Stimulated activated CD4-positive, alpha-beta T cell treated with anti-CD3 and anti-CD28 coated beads, Interleukin-12 subunit alpha, Interleukin-12 subunit beta, amount 100 ng/mL, for 24 hours (primary cell): ENCODE measurements at places on chromosomes 7 and 10.

- DNase-seq, result no peak
Measured at GRCh38 chr7:128287556-128287955, 46.5 kb downstream of the LEP start.

GRCh38 chr7:130430115-130430514, 10.7 kb downstream of the CEP41 start:
- no peak for DNase-seq

DNA sequence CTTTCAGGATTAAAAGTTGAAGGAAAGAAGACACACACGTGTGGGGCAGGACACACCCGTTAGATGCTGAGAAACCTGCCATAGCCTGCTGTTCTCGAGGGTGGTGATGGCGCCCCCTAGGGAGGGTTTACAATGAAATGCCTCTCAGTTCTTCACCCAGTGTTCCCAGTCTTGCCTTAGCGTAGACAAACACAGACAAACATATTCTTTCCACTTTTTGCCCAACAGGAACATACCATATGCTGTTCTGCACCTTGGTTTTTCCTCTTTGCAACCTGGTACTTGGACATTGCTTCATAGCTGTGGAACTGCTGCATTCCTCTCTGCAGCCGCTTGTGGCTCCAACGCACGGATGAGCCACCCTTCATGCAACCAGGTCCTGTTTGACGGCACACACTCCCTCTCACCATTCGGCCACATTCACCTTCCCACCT, 23.3 kb upstream of the HSPA12A start:
- no peak for DNase-seq

- no peak for DNase-seq
Measured at GRCh38 chr7:50608196-50608906, 43.1 kb upstream of the DDC start.

- DNase-seq, result no peak
Measured at GRCh38 chr7:133584956-133585668, 332.2 kb downstream of the EXOC4 start.

- no peak for DNase-seq
Measured at GRCh38 chr10:130230036-130230435, 93.8 kb downstream of the GLRX3 start.

GRCh38 chr7:1939434-1940401, 269.6 kb downstream of the ELFN1 start:
- no peak for DNase-seq

DNA sequence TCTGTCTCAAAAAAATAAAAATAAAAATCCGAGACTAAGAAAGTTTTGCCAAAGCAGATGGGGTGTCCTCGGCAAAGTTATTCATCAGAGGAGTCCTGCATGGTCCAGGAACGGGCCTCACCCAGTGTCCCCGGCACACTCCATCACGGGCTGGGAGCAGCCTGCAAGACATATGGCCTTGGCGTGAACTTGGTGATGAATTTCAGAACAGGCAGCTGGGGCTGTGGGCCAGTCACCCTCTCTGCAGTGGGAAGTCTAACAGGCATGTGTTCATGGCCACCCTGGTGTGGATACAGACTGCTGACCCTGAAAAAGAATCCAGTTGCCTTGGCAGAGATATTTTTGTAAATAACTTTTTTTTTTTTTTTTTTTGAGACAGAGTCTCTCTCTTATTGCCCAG, 34.7 kb downstream of the NPTX2 start:
- no peak for DNase-seq

DNA sequence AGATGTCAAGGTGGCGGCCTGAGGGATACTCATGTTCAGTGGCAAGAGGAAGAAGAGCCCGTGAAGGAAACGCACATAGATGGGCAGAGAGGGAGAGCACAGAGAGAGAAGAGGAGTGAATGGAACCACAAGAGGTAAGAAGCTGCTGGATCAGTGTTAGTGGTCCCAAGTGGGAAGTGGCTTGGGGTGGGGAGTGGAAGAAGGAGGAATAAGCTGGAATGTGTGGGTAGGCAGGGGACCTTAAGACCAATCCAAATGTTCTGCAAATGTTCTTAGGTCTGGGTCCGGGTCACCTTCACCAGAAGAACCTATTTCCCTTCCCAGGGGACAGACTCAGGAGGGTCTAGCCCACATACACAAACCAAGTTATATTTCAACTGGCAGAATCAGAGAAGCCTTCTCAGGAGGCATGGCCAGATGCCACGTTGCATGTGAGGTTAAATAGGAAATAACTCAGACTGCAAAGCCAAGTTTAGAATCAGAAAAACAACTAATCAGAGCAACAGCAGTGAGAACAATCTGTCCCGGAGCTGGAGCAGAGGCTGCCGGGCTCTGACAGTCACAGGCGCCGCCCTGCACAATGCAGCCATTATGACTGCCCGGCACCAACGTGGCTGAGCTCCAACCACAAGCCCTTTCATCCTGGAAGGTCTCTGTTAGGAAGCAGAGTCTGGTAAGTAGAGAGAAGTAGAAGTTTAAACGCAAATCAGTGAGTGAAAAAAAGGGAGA, 78.6 kb upstream of the ARMC3 start:
- DNase-seq, result no peak

DNA sequence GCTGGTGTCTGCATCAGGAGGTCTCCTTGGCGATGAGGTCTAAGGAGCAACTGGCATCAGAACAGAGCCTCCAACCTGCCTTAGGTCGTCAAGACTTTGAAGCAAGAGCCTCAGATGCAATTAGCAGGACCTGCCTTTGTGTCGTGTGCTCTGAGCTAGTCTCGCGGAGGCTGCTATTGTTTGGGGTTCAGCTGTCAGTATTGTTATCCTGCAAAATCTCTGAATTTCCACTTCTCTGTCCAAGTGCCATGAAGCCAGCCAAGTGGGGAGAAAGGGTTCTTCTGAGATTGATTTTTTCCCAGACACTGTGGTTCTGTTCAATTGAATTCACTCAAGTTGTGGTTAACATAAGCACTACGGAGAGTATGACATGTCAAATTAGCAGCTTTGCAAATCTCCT, 78.7 kb downstream of the ADARB2 start:
- DNase-seq, result no peak

GRCh38 chr10:60155943-60156683, 233.6 kb downstream of the ANK3 start:
- DNase-seq, result no peak

- DNase-seq, result no peak
Measured at GRCh38 chr10:71381611-71382010, 15.1 kb upstream of the CDH23 start.

DNA sequence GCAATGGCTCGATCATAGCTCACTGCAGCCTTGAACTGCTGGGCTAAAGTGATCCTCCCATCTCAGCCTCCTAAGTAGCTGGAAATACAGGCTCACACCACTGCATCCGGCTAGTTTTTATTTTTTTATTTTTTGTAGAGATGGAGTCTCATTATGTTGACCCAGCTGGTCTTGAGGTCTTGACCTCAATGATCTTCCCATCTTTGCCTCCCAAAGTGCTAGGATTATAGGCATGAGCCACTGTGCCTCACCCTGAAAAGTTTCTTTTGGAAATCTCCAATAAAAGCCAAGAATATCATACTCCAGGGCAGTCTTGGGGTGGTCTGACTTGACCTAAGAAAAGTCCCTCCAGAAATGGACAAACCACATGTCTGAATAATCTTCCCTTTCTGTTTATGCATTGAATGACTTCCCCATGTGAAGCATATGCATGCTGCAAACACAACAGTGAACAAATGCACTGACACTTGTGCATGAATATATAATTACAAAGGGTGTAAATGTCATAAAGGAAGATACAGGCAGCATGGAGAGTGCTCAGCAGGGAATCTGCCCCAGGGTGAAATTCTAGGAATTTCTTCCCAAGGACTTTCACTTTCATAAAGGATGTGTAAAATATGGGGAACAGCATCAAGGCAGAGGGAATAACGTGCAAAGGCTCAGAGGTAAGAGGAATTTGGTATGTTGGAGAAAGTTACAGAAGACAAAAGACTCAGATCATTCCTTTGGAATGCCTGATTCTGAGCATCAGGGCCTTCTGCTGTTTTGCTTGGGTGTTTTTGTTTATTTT, 142.4 kb upstream of the LYZL1 start:
- DNase-seq, result no peak

GRCh38 chr7:18721429-18721828, 225.9 kb downstream of the HDAC9 start:
- DNase-seq, result no peak

- DNase-seq, result no peak
Measured at GRCh38 chr10:89278034-89278535, 23.8 kb upstream of the IFIT2 start.

GRCh38 chr10:22321924-22322640, 1.2 kb downstream of the BMI1 start:
- DNase-seq, result no peak

GRCh38 chr10:34861293-34862021, 46.4 kb upstream of the PARD3 start:
- no peak for DNase-seq

DNA sequence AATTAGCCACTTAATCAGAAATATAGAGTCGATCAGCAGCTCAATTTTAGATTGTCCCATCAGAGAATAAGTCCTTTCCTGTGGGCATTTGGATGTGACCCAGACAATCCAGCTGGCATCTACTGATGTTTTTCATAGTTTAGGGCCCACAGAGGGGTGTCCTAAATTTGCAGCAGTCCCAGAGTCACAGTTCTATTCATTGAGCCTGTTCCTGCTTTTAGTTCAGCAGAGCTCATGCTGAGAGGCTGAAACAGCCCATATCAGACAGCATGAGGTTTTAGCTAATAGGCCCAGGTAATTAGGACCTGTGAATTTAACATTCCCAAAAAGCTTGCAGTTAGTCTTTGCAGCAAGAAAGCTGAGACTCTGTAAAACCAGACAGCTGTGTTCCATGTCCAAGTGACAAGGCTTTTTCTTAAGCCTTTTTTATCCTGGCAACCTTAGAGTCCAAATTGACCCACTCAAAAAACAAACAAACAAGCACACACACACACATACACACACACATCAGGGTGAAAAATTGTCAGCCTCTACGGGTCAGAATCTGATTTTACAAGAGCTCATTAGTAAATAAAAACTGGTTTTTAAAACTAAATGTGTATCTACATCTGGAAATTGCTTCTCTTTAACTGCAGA, 33.7 kb downstream of the ANKIB1 start:
- DNase-seq, result no peak

GRCh38 chr7:83273699-83274098, 111.0 kb upstream of the PCLO start:
- DNase-seq, result no peak

DNA sequence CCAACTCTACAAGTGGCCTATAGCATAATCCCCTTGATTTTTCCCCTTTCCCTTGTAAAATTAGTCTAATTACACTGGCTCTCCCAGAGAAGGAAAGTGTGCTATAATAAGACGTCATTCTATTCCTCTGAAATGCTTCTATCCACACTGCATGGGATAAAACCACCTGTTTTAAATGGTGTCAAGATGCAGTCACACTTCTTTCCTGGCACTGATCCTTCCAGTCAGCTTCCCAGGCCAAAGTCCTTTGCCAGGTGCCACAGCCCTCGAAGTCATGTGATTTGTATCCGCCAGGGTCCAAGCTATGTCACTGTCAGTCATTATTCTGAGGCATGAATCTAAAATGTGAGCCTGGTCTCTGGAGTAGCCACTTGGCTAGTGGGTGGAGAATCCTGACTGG, 169.0 kb upstream of the KIAA1217 start:
- no peak for DNase-seq

GRCh38 chr7:157824011-157824818, 487.4 kb downstream of the DNAJB6 start:
- no peak for DNase-seq

DNA sequence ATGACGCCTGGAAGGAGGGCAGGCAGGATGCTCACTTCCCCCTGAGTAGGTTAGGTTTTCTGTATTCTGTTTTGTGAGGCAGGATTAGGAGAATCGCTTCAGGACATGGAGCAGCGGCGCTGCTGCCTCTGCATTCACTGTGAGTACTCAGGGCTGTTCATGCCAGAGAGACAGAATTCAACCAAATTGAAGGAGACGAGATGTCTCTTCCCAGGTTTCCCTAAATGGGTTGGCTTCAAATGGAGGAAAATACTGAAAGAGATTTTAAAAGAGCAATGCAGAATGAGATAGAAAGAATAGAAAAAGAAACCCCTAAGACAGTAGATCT, 21.9 kb upstream of the CNPY1 start:
- no peak for DNase-seq

- DNase-seq, result no peak
Measured at GRCh38 chr10:128853537-128853936, 613.5 kb upstream of the MGMT start.

- no peak for DNase-seq
Measured at GRCh38 chr7:45990276-45990675, 69.2 kb upstream of the IGFBP3 start.

DNA sequence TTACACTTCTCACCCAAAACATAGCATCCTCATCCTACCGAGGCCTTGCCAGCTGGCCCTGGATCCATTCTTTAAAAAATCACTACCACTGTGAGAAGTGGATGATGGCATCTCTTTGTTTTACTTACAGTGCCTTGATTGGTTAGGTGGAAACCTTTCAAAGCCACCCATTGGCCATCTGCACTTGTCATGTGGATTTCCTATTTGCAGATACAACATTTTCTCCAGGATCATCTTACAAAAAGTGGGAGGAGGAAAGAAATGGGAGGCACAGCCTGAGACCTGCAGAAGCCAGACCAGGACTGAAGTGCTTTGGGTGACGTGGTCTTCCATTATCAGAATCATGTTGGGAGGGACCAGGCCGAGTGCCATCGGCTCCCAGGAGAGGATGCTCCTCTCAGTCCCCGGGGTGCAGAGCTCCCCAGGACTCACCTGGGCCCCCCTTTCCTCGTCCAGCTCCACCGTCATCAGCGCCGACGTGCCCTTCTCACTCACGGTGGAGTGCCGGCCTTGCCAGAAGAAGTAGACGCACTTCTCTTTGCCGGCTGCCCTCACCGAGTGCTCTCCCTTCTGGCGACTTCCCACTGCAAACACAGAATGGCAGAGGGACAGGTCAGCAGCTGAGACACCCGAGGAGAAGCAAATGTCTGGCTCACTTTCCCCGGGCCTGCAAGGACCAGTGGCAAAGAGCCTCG, 161.2 kb downstream of the SVIL start:
- no peak for DNase-seq

DNA sequence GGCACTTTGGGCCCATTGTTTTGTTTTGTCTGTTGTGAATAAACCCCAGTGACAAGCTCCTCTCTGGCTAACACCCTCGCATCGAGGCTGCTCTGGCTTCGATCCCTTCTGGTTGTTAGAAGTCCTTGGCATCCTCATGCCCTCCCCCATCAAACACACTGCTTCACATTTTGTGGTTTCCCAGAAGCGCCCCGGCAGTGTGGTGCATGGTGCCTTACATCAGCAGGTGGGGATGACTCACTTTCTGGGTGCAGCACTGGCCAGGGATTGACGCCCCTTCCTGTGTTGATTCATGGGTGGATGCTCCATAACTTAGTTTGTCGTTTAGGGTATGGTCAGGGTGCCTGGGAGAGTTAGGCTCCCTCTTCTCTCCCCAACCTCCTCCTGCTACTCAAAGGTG, 51.4 kb downstream of the PLPP4 start:
- DNase-seq, result no peak

DNA sequence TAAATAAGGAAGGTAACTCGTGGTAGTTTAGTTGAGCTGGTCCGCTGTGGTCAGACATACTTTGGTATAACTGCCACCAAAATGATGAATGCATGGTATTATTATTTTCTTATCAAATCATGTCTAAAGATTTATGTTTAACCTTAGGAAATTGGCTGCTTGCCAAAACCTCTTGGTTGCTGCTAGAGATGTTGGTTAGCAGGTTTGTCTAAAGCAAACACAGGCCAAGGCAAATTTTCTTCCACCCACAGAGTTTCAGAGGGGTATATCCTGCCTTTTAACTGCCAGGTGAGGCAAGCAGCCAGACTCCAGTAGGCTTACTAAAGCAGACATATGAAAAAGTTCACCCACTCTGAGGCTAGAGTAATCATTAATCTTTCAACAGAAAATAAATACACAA, 101.4 kb downstream of the SEMA3E start:
- no peak for DNase-seq
